Stimulated activated CD4-positive, alpha-beta T cell treated with anti-CD3 and anti-CD28 coated beads, TNF-alpha, amount 100 ng/mL, for 4 hours (primary cell): ENCODE measurements at places on chromosomes 16 and 17.

DNA sequence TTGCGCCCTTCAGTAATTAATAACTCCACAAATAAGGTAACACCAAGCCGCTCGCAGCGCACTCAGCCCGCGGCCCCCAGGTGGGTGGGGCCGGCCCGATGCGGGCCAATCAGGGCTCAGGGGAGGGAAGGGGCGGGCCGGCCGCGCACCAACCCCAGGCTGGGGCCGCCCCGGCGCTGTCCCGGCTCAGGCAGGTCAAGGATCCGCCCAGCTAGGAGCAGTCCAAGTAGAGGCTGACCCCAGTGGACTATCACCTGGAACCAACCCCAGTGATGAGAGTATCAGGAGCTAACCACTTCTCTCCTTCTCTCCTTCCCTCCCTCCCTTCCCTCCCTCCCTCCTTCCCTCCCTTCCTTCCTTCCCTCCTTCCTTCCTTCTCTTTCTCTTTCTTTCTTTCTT lies 110.8 kb downstream of the C16orf78 start:
- no peak for DNase-seq

DNA sequence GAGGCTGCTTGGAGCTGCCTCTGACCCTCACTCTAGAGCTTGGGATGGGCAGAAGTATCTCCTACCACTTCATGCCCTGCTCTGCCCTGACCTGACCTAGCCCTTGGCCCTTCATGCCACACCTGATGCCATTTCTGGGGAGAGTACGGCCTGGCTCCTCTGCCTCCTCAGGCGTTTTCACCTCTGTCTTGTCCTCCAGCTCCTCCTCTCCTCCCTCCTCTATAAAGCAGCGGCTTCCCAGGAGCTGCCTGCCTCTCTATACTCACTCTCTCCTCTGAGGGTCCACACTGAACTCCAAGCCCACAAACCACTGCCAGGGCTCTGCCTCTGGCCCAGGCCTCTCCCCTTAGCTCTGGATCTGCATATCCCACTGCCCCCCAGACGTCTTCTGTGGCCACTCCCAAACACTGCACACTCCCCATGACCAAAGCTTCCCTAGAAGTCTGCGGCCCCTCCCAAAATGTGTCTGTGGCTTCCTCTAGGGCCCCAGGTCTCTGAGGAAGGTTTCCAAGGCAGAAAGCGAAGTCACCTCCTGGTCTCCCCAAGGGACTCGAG lies 52.6 kb downstream of the PITPNM3 start:
- no peak for DNase-seq

- DNase-seq, result no peak
Observed at GRCh38 chr17:62030264-62030663, 34.8 kb downstream of the MED13 start.

- no peak for DNase-seq
Observed at GRCh38 chr17:60902399-60902798, 224.7 kb downstream of the BCAS3 start.

DNA sequence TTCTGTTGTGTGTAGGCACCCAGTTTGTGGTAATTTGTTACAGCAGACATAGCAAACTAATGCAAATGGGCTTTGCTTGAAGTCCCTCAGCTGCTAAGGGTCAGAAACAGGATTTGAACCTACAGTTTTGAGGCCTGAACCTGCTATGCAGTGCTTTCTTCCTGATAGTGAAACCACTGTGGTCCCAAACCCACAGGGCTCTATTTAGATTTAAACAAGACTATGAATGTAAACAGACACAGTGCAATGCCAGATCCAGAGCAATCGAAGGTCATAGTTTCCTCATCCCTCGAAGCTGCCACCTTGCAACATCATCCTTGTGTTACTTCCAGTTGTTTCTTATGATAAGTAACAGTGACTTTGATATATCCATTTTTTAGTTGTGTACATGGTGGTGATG lies 630.2 kb downstream of the WWOX start:
- no peak for DNase-seq

DNA sequence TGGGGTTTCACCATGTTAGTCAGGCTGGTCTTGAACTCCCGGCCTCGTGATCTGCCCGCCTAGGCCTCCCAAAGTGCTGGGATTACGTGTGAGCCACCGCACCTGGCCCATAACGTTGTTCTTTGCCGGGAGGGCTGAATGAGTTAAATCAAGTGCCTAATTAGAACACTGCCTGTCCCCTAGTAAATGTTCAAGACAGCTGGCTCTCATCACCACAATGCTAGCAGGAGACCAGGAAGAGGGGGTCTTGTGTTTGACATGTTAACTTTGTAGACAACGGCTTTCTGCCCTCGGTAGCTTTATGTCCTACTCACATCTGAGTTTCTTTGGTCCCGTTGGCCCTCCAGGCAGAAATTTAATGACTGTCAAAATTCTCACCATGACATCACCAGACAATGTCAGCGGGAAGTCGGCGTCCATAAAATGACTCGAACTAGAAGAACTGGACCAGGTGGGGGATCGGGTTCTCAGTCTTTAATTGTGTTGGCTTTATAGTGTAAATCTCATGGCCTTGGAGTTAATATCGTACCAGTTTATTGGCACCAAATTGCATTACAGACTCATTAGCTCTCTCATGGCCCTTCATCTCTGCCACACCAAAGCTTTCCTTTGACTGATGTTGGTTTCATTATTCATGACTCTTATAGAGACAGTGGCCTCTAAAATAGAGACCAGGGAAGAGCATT lies 11.4 kb upstream of the ITPRIPL2 start:
- DNase-seq, result no peak

GRCh38 chr17:67359960-67360791 lies 6.2 kb downstream of the PSMD12 start:
- no peak for DNase-seq

DNA sequence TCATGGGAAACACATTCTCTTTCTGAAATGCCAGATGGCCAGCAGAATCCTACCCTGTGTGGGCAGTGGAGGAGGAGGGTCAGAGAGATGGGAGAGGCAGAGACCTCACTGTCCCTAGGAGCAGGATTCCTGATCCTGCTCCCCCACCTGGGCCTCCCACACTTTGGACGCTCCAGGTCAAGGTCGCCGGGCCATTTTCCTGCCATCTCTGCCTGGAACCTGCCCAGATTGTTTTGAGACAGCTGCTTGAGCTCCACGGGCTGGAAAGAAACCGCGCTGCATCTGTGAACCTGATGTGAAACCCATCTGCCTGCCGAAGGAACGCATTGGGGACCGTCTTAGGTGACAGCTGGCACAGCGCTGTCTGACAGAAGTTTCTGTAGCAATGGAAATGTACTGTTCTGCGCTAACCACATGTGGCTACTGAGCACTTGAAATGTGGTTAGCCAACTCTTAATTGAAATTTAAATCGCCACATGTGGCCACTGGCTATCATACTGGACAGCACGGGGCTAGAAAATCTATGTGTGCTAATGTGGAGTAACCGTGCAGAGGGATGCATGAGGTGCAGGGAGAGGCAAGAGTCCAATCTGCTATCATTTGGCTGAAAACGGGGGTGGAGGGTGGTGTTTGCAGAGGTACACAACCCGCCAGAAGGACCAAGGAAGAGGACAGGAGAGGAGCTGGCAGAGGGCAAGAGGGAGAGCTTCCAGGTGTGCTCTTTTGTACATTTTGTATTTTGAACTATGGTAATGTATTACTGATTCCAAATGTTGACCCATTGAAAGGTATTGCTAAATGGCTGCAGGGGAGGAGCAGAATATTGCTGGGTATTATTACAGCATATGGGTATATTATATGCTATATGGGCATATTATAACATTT lies 15.4 kb upstream of the NUBP1 start:
- DNase-seq, result no peak

DNA sequence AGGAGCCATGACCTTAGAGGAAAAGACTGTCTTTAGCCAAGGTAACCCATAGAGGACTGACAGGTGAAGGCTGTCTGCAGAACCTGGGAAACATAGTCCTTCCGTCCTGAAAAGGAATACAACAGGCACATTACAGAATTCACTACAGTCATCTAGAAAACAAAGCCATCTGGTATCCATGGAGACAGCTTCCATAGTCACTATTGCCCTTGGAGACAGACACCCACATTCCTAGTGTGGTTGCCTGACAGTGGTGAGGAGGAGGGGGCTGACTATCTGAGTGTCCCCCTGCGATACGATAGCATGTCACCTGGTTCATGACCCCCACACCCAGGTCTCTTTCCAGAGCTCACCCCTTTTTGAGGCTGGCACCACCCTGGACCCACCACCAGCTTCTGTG lies 254.7 kb downstream of the CDH13 start:
- DNase-seq, result no peak

GRCh38 chr17:79803997-79804855 lies 7.3 kb upstream of the CBX8 start:
- DNase-seq, result peak; percentile 47

GRCh38 chr16:79209308-79209707 lies 391.2 kb downstream of the MAF start:
- no peak for DNase-seq

DNA sequence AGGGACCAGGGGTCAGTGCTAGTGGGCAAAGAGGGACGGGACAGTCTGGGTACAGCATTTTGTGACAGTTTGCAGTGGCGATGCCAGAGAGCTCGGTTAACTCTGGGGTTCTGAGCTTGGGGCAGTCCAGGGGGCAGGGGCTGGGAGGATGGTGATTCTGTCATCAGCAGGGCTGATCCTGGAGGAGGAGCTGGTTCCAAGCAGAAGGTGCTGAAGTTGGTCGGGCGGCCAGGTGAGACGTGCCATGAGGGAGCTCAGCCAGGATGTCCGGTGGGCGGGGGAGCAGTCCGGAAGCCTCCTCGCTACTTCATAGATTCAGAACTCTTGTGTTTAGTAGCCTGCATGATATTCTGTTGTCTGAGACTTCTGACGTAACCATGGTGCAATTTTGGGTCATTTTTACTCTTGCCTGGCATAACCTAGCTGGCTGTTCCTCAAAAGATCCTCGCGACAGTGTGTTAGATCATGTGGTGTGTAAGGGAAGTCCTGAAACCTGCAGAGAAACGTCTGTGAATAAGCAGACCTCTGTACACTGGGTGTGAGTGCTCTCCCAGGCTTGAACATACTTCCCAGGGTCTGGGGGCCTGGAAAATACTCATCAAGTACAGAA lies 122.0 kb downstream of the CLEC16A start:
- no peak for DNase-seq

DNA sequence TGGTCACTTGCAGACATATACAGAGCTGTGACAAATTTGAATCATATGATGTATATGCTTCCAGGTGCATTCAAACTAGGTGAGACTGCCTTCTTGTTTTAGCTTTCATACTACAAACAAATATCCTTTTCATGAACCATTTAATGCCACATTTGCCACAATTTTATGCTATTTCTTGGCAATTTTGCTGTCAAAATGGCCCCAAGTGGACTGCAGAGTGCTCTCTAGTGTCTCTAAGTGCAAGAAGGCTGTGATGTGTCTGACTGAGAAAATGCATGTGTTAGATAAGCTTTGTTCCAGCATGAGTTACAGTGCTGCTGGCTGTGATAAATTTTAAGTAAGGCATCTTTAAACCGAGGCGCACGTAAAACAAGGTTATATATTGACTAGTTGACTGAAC lies 38.3 kb downstream of the CDH13 start:
- no peak for DNase-seq

DNA sequence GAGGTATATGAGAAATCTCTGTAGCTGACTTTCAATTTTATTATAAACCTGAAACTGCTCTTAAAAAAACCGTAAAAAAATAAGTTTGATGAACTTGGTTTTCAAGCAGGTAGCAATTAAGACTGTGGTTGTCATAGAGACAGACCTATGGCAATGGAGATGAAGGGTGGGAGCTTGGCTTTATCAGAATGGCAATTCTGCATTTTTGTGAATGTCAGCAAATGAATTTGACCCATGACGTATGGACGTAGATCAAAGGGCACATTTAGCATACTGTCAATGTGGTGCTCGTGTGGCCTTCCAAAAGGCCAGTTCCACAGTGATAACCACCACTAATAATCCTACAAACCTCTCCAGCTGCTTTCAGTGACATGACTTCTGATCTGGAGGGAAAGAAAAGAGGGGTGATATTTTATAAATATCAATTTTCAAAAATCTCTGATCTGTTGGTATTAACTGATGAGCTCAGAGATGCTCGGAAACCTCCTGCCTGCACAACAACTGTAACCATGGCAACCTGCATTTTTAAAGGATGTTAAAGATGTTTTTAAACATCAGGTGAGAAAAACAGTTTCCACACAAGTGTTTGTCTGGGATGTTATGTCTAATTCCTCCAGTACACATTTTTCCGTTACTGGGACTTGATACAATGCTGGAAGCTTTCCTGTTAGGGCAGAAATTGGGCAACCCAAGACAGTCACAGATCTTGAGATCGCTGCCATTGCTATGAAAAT lies 533.7 kb downstream of the CDH13 start:
- no peak for DNase-seq

DNA sequence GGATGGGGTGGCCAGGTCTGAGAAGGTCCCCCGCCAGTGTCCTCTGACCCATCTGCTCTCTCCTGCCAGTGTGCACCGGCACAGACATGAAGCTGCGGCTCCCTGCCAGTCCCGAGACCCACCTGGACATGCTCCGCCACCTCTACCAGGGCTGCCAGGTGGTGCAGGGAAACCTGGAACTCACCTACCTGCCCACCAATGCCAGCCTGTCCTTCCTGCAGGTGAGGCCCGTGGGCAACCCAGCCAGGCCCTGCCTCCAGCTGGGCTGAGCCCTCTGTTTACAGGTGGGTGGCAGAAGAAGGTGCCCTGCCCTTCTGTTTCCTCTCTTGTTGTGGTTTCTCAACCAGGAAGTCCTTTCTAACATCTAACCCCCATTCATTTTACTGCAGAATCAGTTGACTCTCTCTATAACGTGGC lies 7.1 kb downstream of the ERBB2 start:
- DNase-seq, result no peak

GRCh38 chr17:19331543-19332245 lies 30.8 kb downstream of the B9D1 start:
- DNase-seq, result no peak

GRCh38 chr17:68892658-68893057 lies 62.5 kb downstream of the ABCA8 start:
- DNase-seq, result no peak

DNA sequence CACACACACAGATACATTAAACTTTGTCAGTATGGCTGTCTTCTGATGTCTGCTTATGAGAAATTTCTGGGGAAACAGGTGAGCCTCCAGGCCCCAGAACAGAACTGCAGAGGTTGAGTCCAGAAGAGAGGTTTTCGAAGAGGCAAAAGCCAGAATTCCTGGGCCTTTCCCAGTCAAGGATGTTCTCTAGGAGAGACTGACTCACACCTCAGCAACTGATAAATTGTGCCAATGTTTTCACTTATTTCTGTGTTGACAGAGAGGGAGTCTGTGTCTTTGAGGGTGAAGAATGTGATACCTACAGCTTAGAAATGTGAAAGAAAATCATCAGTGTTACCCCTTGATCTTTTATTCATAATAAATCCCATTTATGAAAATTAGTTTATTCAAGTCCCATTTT lies 30.3 kb downstream of the LDHD start:
- no peak for DNase-seq
